Omental fat pad (tissue), 4 donors: ENCODE measurements at places on chromosomes 12 and 14.

DNA sequence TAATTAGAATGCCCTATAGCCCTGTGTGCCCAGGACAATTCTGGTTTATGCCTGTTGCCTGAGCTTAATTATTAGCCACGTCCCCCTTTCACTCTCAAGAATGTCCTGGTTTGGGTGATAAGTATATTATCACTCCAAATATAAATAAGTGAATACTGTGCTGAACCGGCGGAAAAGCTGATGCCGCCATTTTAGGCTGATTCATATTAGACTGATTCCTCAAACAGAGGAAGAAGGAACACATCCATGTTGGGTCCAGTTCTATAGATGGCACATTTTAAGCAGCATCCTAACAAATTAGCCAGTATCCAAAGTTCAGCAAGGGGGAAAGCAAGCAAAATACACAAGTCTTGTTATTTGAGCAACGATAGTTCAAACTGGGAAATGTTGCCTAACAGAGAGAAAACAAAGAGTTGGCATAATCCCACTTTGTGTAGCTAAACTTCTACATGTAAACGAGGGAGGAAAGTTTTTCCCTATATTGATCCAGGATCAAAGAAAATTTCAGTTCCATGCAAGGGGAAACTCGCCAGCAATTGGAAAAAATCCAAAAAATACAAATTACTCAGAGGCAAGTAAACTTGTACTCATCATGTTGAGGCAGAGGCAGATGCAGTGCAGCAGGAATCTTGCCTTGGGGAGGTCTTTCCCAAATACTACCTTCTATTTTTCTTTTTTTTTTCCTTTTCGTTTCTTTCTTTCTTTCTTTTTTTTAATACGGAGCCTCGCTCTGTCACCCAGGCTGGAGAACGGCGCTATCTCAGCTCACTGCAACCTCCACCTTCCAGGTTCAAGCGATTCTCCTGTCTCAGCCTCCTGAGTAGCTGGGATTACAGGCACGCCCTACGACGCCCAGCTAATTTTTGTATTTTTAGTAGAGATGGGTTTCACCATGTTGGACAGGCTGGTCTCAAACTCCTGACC, 96.2 kb downstream of the ITPR2 start:
- no peak for DNase-seq

GRCh38 chr14:32594766-32595165, 265.7 kb downstream of the AKAP6 start:
- DNase-seq, result no peak

DNA sequence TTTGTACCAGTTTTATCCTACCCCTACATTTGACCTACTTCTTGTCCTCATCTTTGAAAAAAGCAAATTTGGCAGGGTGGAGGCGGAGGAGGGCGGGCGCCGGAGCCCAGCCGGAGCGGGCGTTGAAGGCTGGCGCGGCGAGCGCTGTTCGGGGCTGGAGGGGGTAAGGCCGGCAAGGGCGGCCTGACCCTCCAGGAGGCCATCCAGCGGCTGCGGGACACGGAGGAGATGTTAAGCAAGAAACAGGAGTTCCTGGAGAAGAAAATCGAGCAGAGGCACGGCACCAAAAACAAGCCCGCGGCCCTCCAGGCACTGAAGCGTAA, 27.2 kb downstream of the FBXO34 start:
- no peak for DNase-seq

DNA sequence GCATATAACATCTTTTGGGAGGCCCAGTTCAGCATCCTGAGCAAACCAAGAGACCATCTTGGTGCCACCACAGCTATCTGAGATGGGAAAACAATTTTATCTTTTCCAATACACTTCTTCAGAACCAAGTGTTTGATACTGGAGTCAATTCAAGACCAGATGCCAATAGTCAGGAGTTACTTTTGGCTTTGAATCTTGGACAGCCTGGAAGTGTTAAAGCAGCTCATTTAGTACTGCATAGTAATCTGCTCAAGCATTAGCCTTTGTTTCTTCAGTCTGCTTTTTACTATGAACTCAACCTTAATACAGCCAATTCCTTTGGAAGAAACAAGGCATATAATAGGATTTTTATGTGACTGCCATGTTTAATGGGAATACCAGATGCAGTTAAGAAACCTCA, 81.9 kb upstream of the TSPAN8 start:
- no peak for DNase-seq

GRCh38 chr14:62445570-62445969, 599.7 kb downstream of the KCNH5 start:
- DNase-seq, result no peak

DNA sequence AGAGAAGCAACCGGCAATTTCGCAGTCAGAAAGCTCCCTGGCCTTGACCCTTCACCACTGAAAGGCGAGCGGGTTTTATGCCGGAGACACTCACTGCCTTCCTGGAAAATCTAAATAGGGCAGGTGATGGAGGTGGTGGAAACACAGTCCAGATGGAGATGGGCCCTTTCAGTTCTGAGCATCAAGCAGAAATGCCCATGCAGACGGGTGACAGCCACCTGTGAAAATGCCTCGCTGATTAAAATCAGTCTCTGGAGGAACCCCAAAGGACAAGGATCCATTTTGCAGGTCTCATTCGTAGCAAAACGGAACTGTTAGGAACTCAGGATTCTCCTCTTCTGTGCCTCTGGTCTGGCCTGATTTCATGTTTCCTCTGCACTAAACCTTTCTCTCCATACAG, 74.2 kb downstream of the FZD10 start:
- no peak for DNase-seq

DNA sequence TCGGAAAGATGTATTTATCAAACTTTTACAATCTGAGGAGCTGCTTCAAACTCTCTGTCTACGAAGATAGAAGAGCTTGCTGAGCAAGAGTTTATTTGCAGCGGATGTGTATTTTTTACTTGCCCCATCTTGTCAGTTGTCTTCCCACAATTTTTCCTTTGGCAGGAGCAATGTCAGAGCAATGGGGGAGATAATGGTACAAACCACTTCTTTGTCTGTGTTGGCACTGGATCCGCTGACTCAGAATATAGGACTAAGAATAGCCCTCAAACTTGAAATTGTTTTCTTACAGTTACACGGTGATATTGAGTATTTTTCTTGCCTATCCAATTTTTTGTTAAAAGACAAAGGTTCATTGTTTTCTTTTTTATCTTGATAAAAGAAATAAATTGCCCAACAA, 27.6 kb downstream of the HELB start:
- DNase-seq, result no peak

GRCh38 chr14:89014569-89014850, 190.1 kb downstream of the TTC8 start:
- no peak for DNase-seq

DNA sequence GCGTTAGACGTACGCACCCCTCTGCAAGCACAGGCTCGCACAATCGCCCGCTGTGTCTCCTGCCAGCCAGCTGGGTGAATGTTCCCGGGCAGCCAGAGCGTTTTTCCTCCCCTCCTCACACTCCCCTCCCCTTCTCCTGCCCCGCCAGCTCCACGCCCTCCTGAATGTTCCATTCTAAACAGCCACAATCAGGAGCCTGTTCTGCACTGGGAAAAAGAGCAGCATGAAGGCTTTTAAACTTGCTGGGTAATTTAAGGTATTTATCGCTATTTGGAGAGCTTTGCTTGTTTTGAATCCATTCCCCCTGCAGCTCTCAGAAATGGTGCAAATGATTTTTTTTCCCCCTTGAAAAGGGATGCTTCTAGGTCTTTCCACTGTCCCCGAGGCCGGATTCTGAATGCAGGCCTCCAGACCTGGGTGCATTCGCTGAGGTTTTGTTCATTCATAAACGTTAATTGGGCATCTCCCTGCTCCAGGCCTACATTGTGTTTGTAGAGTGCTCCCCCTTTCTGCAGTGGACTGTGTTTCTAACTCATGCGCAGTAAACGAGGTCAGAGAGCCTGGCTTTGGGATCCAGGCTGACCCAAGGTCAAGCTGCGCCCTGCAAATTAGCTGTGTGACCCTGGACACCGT, 212.5 kb downstream of the CHST11 start:
- no peak for DNase-seq

DNA sequence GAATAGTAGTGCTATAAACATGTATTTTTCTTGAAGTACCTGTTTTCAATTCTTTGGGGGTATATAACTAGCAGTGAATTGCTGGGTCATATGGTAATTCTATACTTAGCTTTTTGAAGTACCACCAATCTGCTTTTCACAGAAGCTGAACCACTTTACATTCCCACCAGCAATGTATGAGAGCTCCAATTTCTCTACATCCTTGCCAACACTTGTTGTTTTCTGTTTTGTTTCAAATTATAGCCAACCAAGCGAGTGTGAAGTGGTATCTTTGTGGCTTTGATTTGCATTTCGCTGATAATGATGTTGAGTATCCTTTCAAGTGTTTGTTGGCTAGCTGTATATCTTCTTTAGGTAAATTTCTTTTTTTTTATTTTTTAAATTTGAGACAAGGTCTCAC, 95.7 kb downstream of the PAPLN start:
- DNase-seq, result no peak

DNA sequence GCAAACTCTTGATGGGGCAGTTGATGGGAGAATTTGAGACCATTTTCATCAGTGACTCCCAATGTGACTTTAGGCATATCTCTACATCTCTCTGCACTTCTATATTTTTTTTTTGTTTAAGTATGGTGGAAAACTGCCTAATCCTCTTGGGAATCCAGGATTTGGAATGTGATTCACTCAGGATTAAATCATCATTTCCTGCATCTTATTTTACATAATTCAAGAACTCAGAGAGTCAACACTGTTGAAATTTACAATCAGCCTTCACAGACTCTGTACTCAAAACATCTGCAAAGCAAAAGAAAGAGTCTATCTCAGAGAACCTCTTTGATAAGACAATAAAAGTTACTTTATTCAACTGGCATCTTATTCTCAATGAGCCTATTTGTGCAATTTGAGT, 260.7 kb upstream of the NOS1 start:
- no peak for DNase-seq

- DNase-seq, result no peak
Observed at GRCh38 chr14:20418501-20418909, 5.2 kb upstream of the TEP1 start.

GRCh38 chr12:128724468-128725046, 99.2 kb downstream of the SLC15A4 start:
- DNase-seq, result no peak

DNA sequence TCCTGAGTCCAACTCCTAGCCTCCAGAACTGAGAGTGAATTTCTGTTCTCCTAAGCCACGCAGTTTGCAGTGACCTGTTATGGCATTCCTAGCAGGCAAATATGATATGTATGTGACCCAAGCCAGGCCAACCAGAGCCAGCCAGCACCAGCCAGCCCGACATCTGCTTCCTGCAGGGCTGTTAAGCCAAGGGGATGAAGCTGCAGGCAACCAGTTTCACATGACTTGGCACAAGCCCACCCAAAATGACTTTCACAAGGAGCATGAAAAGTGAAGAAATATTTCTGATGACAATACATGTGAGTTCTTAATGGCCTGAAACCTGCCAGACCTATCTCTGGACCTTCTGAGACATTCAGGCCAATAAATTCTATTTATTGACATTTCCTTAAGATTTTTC, 68.1 kb downstream of the ITPK1 start:
- DNase-seq, result no peak

DNA sequence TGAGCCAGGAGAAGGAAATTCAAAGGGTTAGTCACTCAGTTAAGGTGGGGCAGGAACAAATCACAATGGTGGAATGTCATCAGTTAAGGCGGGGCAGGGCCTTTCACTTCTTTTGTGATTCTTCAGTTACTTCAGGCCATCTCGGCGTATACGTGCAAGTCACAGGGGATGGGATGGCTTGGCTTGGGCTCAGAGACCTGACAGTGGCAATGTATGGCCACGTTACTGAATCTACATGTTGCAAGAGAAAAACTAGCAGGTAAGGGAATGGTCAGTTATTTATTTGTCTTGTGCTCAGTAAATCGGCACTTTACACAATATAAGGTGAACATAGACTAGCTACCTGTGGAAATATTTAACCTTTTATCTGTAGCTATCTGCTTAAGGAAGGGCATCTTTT, 11.9 kb downstream of the SLCO1B3 start:
- DNase-seq, result no peak

GRCh38 chr14:55585854-55586253, 5.8 kb downstream of the KTN1 start:
- no peak for DNase-seq

GRCh38 chr12:12466157-12466556, 96.5 kb downstream of the DUSP16 start:
- DNase-seq, result no peak

- DNase-seq, result no peak
Observed at GRCh38 chr12:102343361-102344121, 136.8 kb downstream of the IGF1 start.

- DNase-seq, result no peak
Observed at GRCh38 chr14:73591690-73592449, at the start of gene ACOT4. Gene ACOT4, plus strand, starts transcription at chr14:73591873. Its CDS starts 87 bp downstream, at chr14:73591960.

- DNase-seq, result no peak
Observed at GRCh38 chr14:65239143-65239937, 137.0 kb upstream of the MAX start.

- no peak for DNase-seq
Observed at GRCh38 chr12:42475106-42475505, 114.4 kb downstream of the PRICKLE1 start.

DNA sequence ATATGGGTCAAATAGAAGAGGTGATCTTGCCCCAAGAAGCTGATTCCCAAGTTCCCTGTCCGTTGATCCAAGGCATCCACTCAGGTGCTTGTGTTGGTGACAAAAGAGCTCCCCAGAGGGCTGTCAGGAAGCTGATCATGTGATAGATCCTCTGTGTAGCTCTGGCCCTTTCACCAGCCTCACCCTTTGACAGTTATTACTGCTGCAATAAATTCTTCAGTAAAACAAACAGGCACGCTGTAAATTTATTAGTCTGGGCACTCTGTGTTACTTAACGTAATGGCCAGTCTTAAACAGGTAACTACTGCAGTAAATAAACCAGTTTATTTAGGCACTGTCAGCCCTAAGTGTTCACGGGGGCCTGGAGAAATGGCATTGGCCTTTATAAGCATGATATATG, 473.9 kb downstream of the BCL11B start:
- DNase-seq, result no peak

DNA sequence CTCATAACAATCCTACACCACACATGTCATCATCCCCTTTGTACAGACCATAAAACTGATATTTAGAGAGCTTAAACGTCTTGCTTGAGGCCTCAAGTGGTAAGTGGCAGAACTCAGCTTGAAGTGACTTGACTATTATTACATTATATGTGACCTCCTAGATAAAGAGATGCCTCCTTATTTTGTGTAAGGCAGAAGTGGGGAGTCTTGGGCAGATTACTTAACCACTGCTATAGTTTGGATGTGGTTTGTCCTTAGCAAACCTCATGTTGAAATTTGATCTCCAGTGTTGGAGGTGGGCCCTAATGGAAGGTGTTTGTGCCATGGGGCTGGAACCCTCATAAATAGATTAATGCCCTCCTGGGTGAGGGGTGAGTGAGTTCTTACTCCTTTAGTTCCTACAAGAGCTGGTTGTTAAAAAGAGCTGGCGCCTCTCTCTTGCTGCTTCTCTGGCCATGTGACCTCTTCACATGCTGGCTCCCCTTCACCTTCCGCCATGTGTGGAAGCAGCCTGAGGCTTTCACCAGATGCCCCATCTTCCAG, 37.4 kb downstream of the RCOR1 start:
- no peak for DNase-seq

- no peak for DNase-seq
Observed at GRCh38 chr12:122730215-122731014, at the start of gene HCAR1. Gene HCAR1, minus strand, starts transcription at chr12:122730844. Its CDS starts 505 bp downstream, at chr12:122730339.
